HT1080 (cell line): ENCODE measurements at places on chromosomes 5 and 9. TPM values are rescaled to one million over a fixed set of nuclear protein-coding genes. Genes with fewer than 3 reads are reported as not detected.

SPARC gene
- total RNA-seq: 955 and 1,238 TPM in 2 replicates

NUTM2F gene
- total RNA-seq: not detected in 2 replicates

GLRA1 gene
- total RNA-seq: not detected in 2 replicates

PPIP5K2 gene
- total RNA-seq: 35.8 and 40.7 TPM in 2 replicates

NRARP gene
- total RNA-seq: 0.30 and 0.90 TPM in 2 replicates

SPATA31C1 gene
- not detected in 2 replicates for total RNA-seq

ANXA1 gene
- 613 and 627 TPM in 2 replicates for total RNA-seq

RFX3 gene
- total RNA-seq: 1.4 and 1.5 TPM in 2 replicates

NKD2 gene
- not detected in 2 replicates for total RNA-seq
